ENCODE measurements at places on chromosomes 7 and 10.

GRCh38 chr10:76466836-76467503 is 1035.5 kb downstream of the LRMDA start:
- DNase-seq, result no peak

- DNase-seq, result no peak
Measured at GRCh38 chr10:61708846-61709245, 46.1 kb downstream of the CABCOCO1 start.

DNA sequence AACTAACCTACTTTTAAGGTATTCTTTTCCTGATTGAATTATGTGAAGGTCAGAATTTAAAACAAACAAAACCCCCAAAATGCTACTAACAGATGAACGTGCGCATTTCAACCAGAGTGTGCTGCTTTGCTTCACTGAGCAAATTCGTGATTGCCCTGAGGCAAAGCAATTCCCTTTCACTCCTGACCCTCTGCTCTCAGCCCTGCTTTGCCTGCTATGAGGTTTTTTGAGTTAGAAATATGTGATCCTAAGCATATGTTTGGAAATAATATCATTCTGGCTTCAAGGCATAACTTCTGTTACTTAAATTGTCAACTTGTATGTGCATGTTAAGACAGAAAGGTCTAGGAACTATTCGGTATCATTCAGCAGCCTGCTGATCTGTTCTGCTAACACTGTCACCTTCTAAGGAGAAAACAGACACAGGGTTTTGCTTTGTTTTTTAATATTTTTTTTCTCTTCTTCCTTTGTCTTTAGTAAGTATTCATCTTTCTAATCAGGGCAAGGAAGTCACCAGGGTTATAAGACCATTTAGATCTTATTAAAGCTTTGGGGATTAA is 124.2 kb downstream of the GNAT3 start:
- DNase-seq, result no peak

DNA sequence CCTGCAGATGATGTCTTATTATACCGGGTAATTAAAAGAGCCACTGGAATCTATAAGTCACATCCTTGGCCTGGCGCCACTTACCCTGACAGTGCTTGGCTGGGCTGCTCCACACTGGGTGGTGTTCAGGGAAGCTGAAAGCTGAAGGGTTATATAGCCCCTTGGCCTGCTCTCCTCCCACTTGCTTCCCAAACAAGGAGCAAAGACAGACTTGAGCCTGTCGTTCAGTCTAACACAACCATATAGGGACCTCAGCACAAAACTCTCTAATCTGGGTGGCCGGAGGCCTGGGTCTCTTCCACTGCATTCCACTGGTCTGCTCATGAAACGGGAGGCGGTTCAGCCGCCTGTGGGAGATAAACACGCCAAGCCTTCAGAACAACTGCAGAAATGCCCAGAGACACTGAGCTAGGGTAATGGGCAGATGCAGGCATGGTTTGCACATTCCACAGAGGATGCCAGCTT is at the start of gene ACTA2:
Gene ACTA2, minus strand, starts transcription at position 127 of the 465 bp plus-strand sequence. CDS start 3,843 bp downstream, outside the sequence.
- no peak for DNase-seq

DNA sequence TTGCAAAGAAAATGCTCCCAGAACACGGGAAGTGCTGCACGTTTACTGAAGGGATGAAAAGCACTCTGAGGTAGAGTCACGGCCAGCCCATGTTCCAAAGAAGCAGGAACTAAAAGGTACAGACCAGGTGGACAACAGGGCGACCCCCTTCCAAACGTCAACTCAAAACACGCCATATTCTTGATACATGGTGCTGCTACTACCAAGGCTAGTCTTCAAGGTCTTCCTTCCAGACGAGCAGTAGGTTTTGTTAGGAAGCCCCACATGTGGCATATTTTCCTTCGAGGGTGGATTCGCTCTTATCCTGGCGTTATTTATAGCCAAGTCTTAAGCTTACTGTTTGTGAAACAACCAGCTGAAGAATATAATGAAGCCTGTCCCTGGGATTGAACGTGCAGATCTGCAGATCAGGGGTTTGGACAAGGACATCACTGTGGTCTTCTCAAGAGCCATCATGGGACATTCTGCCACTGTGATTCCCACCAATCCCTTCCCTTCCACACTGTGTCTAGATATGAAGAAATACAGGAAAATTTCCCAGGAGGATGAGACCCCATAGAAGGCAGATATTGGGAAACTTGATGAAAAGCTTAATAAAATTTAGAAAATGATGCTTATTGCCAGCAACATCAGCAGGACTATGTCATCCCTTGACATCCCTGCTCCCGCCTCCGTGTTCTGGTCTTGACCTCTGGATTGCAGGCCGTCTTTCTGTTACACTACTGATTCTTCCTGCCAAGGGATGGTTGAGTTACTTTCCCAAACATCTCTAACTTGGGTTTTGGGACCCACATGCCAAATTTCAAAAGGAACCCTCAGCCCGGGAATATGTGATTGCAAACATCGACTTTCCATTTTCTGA is 734.4 kb downstream of the PARD3 start:
- no peak for DNase-seq

- DNase-seq, result no peak
Measured at GRCh38 chr7:125033506-125033905, 103.9 kb upstream of the POT1 start.

GRCh38 chr10:69062901-69063300 is 25.0 kb upstream of the SRGN start:
- no peak for DNase-seq

- no peak for DNase-seq
Measured at GRCh38 chr10:112791447-112791846, 158.6 kb upstream of the TCF7L2 start.

DNA sequence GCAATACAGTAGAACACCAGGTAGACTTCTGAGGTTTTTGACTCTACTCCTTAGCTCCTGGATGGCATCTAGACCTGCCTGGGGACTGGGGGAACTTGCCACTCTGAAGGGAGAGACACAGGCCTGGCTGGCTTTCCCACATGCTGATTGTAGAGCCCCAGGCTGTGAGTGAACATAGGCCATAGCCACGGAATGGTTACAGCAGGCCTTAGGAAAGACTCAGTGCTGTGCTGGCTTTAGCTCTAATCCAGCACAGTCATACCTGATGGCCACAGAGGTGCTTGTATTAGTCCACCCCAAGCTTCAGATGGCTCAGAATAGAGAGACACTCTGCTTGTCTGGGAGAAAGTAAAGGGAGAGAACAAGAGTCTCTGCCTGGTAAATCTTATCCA is 35.0 kb upstream of the ARHGAP12 start:
- no peak for DNase-seq
